GM23338 (cell line): ENCODE measurements at places on chromosomes 6 and 20. TPM values are rescaled to one million over a fixed set of nuclear protein-coding genes. Genes with fewer than 3 reads are reported as not detected.

GRCh38 chr20:7716286-7716972, 223.8 kb downstream of the HAO1 start:
- no peak for DNase-seq

DNA sequence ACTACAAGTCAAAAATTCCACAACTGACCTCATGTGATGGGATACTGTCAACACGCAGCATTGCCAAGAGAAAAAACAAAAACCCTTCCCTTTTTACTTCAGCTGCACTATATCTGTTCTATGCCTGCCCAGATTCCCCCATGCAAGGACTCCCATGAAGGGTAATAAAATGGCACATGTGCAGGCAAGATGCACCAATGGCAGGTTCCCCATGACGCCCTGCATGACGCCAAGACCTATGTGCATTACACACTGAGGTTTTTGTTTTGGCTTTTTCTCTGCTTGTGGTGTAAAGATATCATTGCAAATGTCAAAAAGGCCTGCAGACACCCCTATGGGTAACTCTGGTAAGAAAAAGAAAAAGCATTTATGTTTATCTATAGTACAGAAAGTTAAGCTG, 403.4 kb downstream of the HDGFL1 start:
- no peak for DNase-seq

DNA sequence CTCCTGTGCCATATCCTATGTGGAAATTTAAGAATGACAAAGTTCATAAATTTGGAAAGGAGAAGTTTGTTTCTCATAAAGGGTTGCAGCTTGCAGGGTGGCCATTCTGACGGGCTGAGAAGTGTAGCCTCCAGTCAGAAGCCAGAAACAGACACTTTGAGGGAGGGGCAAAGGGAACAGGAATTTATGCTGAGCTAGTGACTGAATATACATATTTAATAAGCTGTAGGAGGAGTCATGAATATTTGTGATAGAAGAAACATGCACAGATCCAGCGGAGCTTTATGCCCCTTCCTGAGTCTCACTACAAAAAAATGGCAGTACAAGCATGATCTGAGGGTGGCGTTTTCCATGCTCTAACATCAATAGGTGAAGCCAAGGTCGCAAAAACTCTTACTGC, 798.3 kb downstream of the KIF16B start:
- no peak for DNase-seq

GRCh38 chr6:31764198-31764597, 1.7 kb downstream of the SAPCD1 start:
- DNase-seq = no peak

- DNase-seq = no peak
These were observed 704.3 kb downstream of the EPM2A start for GRCh38 chr6:145031001-145031400.

- DNase-seq = no peak
These were observed 38.0 kb upstream of the GMPR start for GRCh38 chr6:16200321-16200883.

DNA sequence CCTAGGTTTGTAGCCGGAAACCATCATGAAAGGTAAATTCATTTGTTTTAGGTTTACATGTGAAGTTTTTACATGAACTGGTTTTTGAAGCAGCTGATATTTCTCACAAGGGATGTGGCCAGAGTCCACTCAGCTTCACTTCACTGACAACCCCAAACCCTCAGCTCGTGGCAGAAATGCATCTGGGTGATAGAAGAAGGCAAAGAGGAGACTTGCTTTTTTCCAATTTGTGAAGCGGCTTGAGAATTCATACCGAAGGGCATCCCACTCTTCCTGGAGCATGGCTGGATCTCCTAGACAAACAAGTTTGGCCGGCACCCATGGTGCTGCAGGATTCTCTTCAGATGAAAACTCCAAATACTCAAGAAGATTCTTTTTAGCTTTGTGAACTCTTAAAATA, 392.8 kb upstream of the CNR1 start:
- no peak for DNase-seq

GRCh38 chr6:31900917-31901414, 920 bp downstream of the ZBTB12 start:
- DNase-seq = peak; percentile 64

- DNase-seq = no peak
These were observed 127.0 kb downstream of the PKHD1 start for GRCh38 chr6:51960419-51960818.

DNA sequence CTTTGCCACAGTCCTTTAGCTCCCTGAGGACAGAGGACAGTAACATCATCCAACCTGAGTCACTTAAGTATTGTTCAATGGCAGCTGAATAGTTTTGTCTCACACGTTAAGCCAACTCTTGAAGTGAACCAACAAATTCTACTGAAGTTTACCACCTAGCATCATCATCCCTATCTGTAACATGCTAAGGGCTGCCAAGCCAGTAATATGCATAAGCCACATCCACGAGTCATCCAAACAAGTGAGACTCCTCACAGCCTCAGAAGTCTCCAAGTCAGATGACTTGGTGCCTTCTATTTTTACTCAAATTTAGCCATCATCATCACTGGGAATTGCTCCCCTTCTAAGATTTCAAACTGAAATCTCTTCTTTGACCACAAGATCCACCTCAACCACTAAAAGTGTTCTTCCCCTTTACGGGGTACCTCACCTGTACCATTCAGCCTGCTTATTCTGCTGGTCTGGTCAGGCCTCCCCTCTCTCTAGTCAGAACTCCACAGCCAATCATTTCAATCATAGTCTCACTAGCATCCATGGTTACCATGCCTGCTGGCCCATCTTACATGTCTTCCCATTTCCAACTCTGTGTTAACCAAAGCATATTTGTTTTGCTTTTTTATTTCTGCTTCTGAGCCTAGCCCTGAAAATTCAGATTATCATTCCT, 73.7 kb downstream of the DTNBP1 start:
- DNase-seq = no peak

DNA sequence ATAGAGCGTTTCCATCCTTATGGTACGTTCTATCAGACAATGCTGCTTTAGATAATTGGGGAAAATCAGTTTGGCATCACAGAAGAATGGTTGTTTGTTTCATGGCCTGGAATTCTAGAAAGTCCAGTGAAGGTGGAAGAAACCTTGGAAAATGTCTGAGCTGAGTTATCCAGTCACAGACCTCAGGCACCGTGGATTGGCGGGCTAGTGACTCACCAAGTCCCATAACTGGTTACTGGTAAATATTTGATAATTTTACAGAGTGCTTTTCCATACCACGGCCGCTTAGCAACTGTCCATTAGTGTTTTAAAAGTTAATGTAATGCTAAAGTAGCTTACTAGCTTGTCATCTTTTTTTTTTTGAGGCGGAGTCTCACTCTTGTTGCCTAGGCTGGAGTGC, 99.4 kb downstream of the SLC35B3 start:
- DNase-seq = no peak

- DNase-seq = no peak
These were observed 98.0 kb downstream of the DLL1 start for GRCh38 chr6:170192905-170193304.

GRCh38 chr6:56335726-56336125, 88.3 kb upstream of the COL21A1 start:
- DNase-seq = no peak

- no peak for DNase-seq
These were observed 100.3 kb downstream of the EDN3 start for GRCh38 chr20:59400708-59401107.

GRCh38 chr20:46070215-46070900, 19.4 kb downstream of the NCOA5 start:
- DNase-seq = no peak

DNA sequence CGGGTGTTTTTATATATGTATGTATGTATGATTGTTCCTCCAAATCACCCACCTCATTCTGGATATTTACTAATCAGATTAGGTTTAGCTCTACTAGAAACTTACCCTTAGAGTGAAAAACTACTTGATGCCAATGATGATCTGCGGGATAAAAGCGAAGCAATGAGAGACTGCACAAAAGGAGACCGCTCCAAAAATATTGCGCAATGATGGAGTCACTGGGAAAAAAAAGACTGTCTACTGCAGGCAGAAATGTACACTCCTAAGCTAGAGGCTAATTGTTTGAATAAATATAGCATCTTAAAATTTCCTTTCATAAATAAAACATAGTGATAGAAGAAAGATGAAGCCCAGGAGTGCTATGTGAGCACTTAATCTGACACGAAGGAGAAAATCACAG, 7.3 kb downstream of the RAB32 start:
- DNase-seq = no peak

DNA sequence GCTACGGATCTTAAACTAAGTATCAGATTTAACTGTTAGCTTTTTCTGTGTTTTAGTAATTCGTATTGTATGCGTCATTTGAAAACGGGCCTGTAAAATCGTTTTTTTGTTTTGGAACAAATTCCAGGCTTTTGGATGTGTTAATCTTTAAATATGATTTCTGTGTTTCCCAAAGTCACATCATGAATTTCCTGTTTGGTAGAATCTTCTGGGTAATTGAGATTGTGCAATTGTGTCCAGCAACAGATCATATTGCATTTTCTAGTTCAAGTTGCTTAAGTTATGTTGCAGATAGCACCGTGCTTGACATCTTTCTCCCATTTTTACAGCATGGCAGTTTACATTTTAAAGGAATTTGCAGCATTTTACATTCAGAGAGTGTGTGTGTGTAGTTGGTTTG, 1.9 kb downstream of the MAPK14 start:
- no peak for DNase-seq

DNA sequence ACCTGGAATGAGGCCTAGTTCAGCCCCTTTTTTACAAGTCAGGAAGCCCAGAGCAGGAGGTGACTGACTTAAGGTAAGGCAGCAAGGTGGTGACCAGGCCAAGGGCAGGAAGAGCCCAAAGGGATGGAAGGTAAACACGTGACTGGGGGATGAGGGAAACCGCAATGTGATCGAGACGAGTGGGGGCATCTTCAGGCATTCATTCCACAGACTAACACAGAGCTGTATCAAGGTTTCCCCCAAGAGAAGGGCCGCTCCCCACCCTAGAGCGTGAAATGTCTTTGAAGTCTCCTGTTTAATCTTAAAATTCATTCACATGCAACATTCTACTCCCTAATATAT, 76.3 kb upstream of the PIM1 start:
- DNase-seq = no peak

The LAMA2 gene
- 4.4 and 6.4 TPM in 2 replicates for total RNA-seq

The ZNF831 gene
- total RNA-seq = not detected in 2 replicates

The BNIP5 gene
- total RNA-seq = not detected in 2 replicates

The SOBP gene
- 3.0 and 3.1 TPM in 2 replicates for total RNA-seq

The BCL2L1 gene
- 108 and 110 TPM in 2 replicates for total RNA-seq

The ASIP gene
- not detected in 2 replicates for total RNA-seq
